ENCODE measurements at places on chromosomes 11 and 22. TPM values are rescaled to one million over a fixed set of nuclear protein-coding genes. Genes with fewer than 3 reads are reported as not detected.

UPK3A gene
- not detected for total RNA-seq

FAM227A gene
- 0.80 TPM for total RNA-seq

TMEM132A gene
- 149 TPM for total RNA-seq

SEC14L6 gene
- total RNA-seq, result not detected

MS4A12 gene
- total RNA-seq, result not detected
